ENCODE measurements at places on chromosomes 13 and 19.

- H3K27ac ChIP-seq, result no peak overlapping the region
- H3K4me1 ChIP-seq, result peaks cover 8% of the 10 kb centered on the region
- peaks cover 64% of the 10 kb centered on the region for H3K27me3 ChIP-seq
These were observed 422 bp upstream of the MTUS2 start for GRCh38 chr13:28819735-28820098.

DNA sequence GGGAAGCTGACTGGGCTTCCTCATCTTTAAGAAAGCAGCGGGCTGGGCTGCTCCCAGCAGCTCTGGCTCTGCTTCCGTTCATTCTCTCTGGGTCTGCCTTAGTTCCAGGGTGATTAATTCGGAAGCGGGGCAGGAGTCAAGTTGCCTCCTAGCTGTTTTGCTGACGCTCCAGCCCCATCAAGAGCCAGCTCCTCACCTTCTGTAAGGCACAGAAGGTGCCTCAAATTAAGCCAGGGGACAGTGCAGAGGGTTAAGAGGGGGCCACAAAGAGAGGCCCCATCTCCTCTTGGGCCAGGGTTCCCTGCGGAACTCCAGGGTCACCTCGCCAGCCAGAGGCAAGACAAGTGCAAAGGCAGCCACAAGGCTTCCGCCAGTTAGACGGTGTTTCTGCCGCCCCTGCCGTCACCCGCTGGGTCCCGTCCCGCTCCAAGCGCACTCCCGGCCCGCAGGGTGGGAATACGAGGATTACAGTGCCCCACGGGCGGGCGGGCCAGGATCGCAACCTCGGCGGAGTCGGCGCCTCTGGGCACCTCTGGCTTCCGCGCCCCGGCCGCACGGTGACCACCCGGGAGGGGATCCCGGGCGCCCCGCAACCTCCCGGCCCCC lies 508 bp downstream of the SLC15A1 start:
- H3K27ac ChIP-seq, result no peak overlapping the region
- peaks cover 82% of the 10 kb centered on the region for H3K27me3 ChIP-seq
- no peaks in the 10 kb centered on the region for H3K4me1 ChIP-seq
- H3K4me3 ChIP-seq, result no peak overlapping the region

DNA sequence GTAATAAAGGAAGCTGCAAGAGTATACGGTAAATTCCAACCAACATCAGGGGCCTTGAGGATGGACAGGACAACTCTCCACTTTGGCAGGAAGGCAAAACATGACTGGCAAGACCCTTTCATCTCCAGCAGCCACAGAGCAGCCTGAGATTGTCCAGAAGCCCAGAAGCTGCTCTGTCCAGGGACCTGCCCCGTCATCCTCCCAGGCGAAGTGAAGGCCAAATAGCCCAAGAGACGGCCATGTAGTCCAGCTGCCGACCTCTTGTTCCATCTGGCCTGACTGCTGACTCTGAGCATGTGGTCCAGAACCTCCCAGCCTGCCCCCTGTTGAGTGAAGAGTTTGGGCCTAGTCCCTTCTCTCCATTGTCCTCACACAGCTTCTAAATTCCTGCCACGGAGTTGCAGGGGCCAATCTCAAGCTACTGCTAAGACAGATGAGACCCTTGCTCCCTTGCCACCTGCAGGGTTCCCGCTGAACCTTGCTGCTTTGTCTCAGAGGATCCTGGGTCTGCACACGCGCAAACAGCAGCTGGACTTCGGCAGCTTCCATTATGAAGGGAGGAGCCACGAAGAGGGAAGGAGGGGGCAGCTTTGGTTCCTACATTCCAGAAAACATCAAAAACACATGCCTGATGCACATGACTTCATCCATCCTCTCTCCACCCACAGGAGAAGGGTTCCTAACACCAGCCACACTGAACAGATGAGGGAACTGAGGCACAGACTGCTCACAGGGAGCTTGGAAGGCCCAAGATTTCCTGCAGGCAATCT lies 196.9 kb downstream of the KATNAL1 start:
- H3K36me3 ChIP-seq, result no peaks in the 10 kb centered on the region
- no peak for DNase-seq
- no peak overlapping the region for H3K27ac ChIP-seq
- H3K27me3 ChIP-seq, result peaks cover 38% of the 10 kb centered on the region

DNA sequence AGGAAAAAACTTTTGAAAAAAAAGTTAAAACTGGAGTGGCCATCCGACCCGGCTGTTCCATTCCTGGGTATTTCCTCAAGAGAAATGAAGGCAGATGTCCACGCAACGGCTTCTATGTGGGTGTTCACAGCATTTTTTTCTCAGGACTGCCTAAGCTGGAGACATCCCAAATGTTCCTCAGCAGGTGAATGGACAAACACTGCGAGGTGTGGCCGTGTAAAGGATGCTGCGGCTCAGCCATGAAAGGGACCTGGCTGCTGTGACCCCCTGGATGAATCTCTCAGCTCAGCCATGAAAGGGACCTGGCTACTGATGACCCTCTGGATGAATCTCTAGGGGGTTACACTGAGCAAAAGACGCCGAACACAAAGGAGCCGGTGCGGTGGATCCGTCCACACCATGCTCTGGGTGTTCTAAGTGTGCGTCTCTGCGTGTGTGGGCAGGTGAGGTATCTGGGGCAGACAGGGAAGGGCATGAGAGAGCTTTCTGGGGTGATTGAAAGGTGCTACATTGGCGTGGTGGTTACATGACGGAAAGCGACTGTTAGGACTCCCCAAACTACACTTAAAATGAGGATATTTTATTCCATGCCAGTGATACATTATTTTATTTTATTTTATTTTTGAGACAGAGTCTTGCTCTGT lies 7.2 kb upstream of the ASPDH start:
- DNase-seq, result no peak
- H3K27me3 ChIP-seq, result peaks cover 14% of the 10 kb centered on the region
- no peaks in the 10 kb centered on the region for H3K4me1 ChIP-seq
- no peak overlapping the region for H3K4me3 ChIP-seq
- H3K36me3 ChIP-seq, result no peaks in the 10 kb centered on the region

GRCh38 chr13:101127741-101128353 lies 288.5 kb downstream of the NALCN start:
- peak; percentile 43 for DNase-seq
- no peak overlapping the region for H3K4me3 ChIP-seq
- no peak overlapping the region for H3K27ac ChIP-seq
- no peaks in the 10 kb centered on the region for H3K27me3 ChIP-seq
- H3K4me1 ChIP-seq, result no peaks in the 10 kb centered on the region

- H3K27ac ChIP-seq, result no peak overlapping the region
- H3K27me3 ChIP-seq, result no peaks in the 10 kb centered on the region
- peaks cover 14% of the 10 kb centered on the region for H3K36me3 ChIP-seq
- H3K4me1 ChIP-seq, result peaks cover 63% of the 10 kb centered on the region
These were observed 7.5 kb downstream of the FRY start for GRCh38 chr13:32039056-32039455.

GRCh38 chr13:114063545-114064449 lies 68.6 kb downstream of the RASA3 start:
- peak overlapping the region; percentile 5 for H3K4me3 ChIP-seq
- peak overlapping the region; percentile 75 for H3K27ac ChIP-seq
- H3K27me3 ChIP-seq, result no peaks in the 10 kb centered on the region
- peaks cover 64% of the 10 kb centered on the region for H3K36me3 ChIP-seq
- DNase-seq, result no peak

GRCh38 chr19:52691737-52692136 lies 43.1 kb downstream of the ZNF611 start:
- peaks cover 29% of the 10 kb centered on the region for H3K36me3 ChIP-seq
- H3K27me3 ChIP-seq, result no peaks in the 10 kb centered on the region
- H3K4me3 ChIP-seq, result peak overlapping the region; percentile 42

DNA sequence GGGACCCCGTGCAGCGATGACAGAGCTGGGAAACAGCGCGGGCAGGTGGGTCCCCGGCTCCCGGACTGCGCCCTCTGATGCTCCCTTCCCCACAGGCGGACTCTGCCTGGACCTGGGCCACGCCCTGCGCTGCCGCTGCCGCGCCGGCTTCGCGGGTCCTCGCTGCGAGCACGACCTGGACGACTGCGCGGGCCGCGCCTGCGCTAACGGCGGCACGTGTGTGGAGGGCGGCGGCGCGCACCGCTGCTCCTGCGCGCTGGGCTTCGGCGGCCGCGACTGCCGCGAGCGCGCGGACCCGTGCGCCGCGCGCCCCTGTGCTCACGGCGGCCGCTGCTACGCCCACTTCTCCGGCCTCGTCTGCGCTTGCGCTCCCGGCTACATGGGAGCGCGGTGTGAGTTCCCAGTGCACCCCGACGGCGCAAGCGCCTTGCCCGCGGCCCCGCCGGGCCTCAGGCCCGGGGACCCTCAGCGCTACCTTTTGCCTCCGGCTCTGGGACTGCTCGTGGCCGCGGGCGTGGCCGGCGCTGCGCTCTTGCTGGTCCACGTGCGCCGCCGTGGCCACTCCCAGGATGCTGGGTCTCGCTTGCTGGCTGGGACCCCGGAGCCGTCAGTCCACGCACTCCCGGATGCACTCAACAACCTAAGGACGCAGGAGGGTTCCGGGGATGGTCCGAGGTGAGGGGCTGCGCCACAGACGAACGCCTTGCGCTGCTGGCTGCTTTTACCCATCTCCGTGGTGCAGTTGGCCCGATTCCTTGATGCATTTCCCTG lies 7.8 kb upstream of the SELENOV start:
- H3K27me3 ChIP-seq, result peaks cover 83% of the 10 kb centered on the region
- peak overlapping the region; percentile 69 for H3K4me3 ChIP-seq
- H3K27ac ChIP-seq, result no peak overlapping the region

GRCh38 chr19:18446811-18447359 lies 9.0 kb upstream of the ISYNA1 start:
- no peak overlapping the region for H3K4me3 ChIP-seq
- peaks cover 37% of the 10 kb centered on the region for H3K36me3 ChIP-seq
- H3K27ac ChIP-seq, result no peak overlapping the region
- no peaks in the 10 kb centered on the region for H3K27me3 ChIP-seq
- peaks cover 10% of the 10 kb centered on the region for H3K4me1 ChIP-seq

DNA sequence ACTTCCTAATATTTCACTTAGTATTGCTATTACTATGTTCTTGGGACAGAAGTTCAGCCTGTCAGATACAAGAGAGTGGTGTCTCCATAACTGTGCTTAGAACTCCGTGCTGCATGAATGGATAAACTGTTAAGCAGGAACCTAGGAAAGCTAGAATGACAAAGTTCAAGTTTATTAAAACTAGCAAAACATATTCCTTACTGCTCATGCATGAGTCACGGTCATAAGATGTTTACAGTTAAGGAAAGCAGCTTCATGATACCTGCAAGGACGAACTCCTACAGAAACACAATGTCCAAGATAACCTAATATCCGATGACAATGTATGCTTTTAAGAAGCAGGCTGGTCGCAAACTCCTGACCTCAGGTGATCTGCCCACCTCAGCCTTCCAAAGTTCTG lies 6.0 kb upstream of the ZNF765 start:
- H3K27ac ChIP-seq, result no peak overlapping the region
- DNase-seq, result no peak
- H3K4me3 ChIP-seq, result no peak overlapping the region
- H3K4me1 ChIP-seq, result peaks cover 2% of the 10 kb centered on the region
- no peaks in the 10 kb centered on the region for H3K27me3 ChIP-seq
- H3K36me3 ChIP-seq, result peaks cover 34% of the 10 kb centered on the region

DNA sequence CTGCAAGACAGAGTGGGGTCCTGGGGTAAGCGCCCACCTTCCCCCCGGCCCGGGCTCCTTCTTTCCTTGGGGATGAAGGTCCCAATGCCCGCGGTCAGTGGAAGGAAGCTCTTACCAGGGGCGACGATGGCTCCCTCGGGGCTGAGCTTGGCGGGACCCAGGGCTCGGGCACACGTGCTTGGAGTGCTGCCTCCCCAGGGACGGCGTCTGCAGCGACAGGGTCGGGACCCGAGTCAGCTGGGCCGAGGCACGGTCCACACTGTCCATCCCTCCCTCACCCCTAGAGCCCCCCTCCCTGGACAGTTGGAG lies 3.5 kb downstream of the JSRP1 start:
- peaks cover 58% of the 10 kb centered on the region for H3K27me3 ChIP-seq
- H3K4me1 ChIP-seq, result peaks cover 33% of the 10 kb centered on the region
- H3K4me3 ChIP-seq, result peak overlapping the region; percentile 12
- no peaks in the 10 kb centered on the region for H3K36me3 ChIP-seq

DNA sequence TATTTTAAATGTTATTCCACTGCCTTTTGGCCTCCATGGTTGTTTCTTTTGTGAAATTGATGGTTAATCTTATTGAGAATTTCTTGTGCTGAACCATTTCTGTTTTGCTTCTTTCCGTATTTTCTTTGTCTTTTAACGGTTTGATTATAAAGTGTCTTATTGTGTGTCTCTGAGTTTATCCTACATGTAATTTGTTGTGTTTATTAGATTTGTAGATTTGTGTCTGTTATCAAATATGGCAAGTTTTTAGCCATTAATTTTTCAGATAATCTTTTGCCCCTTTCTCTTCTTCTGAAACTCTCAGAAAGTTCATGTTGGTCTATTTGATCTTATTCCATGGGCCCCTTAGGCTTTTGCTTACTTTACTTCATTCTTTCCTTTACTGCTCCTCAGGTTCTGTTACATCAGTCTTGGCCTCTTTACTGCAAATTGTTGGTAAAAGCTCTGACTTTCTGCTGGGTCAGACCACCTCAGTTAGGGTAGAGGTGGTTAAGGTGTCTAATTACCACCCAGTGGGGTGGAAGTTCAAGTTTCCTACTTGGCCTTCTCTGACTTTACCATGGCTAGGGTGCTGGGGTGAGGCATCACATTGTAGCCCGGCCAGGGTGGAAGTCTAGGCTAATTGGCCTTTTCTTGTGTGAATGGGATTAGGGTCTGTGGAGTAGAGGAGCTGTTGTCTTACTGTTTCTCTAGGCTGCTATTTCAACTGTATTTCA lies 58.3 kb downstream of the ZMYM2 start:
- H3K36me3 ChIP-seq, result peaks cover 65% of the 10 kb centered on the region
- H3K4me3 ChIP-seq, result no peak overlapping the region
- H3K27me3 ChIP-seq, result no peaks in the 10 kb centered on the region
- peaks cover 2% of the 10 kb centered on the region for H3K4me1 ChIP-seq
- DNase-seq, result no peak
- H3K27ac ChIP-seq, result no peak overlapping the region

GRCh38 chr13:113800576-113800926 lies 41.5 kb downstream of the TMEM255B start:
- no peak for DNase-seq
- H3K36me3 ChIP-seq, result no peaks in the 10 kb centered on the region
- H3K4me3 ChIP-seq, result no peak overlapping the region
- no peak overlapping the region for H3K27ac ChIP-seq
- H3K4me1 ChIP-seq, result no peaks in the 10 kb centered on the region

DNA sequence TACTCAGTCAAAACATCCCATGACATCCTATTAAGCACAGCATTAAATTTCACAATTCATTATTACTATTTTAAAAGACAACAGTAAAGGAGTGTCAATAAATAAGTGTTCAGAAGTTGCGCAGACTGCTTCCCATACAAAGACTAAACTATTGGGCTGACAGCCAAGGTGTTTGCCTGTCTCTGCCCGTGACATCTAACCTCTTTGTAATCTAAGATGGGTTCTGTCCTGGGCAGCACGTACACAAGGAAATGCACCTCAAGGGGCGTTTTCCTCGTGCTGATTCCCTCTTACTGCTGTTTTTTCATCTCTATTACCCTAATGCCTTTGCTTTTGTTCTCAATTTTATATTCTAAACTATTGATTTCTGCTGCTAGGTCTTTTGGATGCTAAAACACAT lies 216.3 kb downstream of the NHLRC3 start:
- no peak overlapping the region for H3K27ac ChIP-seq
- no peaks in the 10 kb centered on the region for H3K36me3 ChIP-seq
- H3K4me1 ChIP-seq, result no peaks in the 10 kb centered on the region
- DNase-seq, result no peak
